Memory B cell (primary cell): ENCODE measurements at places on chromosomes 16 and 17.

- H3K27me3 ChIP-seq, result no peaks in the 10 kb centered on the region
- H3K27ac ChIP-seq, result no peak overlapping the region
- DNase-seq, result no peak
- H3K4me1 ChIP-seq, result no peaks in the 10 kb centered on the region
- H3K36me3 ChIP-seq, result peaks cover 13% of the 10 kb centered on the region
- no peak overlapping the region for H3K4me3 ChIP-seq
These were observed 65.9 kb downstream of the CEP95 start for GRCh38 chr17:64572682-64573154.

GRCh38 chr17:27743281-27743885 lies 56.9 kb downstream of the NOS2 start:
- no peak for DNase-seq
- H3K27ac ChIP-seq, result no peak overlapping the region
- H3K4me3 ChIP-seq, result no peak overlapping the region
- H3K4me1 ChIP-seq, result peaks cover 3% of the 10 kb centered on the region
- peaks cover 2% of the 10 kb centered on the region for H3K27me3 ChIP-seq

DNA sequence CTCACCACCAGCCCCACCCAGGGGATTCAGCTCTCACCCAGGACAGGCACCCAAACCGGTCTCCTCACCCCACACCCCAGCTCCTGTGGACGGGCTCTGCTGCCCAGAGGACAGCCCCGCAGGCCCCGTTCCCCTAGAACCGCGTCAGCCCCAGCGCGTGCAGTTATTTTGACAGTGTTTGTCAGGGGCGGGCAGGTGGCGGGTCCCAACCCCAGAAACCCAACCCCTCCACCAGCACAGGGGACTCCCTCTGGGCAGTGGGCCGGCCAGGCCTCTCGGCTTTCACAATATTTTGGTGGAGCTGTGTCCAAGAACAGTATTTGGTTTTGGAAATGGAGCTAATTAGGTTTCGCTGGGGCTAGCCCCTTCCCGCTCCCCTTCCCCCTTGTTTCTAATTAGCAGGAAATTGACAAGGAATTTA lies 44.8 kb downstream of the BAHCC1 start:
- peaks cover 8% of the 10 kb centered on the region for H3K27me3 ChIP-seq
- H3K27ac ChIP-seq, result no peak overlapping the region
- no peaks in the 10 kb centered on the region for H3K36me3 ChIP-seq
- no peak overlapping the region for H3K4me3 ChIP-seq
- no peak for DNase-seq

GRCh38 chr16:57574646-57575467 lies 32.4 kb downstream of the ADGRG5 start:
- H3K4me1 ChIP-seq, result peaks cover 21% of the 10 kb centered on the region
- H3K36me3 ChIP-seq, result peaks cover 12% of the 10 kb centered on the region
- no peak overlapping the region for H3K4me3 ChIP-seq
- H3K27ac ChIP-seq, result peak overlapping the region; percentile 15
- DNase-seq, result no peak

GRCh38 chr16:15983898-15984297 lies 34.5 kb downstream of the ABCC1 start:
- peaks cover 27% of the 10 kb centered on the region for H3K36me3 ChIP-seq
- DNase-seq, result no peak
- peaks cover 13% of the 10 kb centered on the region for H3K4me1 ChIP-seq

- H3K27ac ChIP-seq, result peak overlapping the region; percentile 92
- H3K4me1 ChIP-seq, result peaks cover 15% of the 10 kb centered on the region
- peaks cover 8% of the 10 kb centered on the region for H3K36me3 ChIP-seq
- DNase-seq, result no peak
- no peaks in the 10 kb centered on the region for H3K27me3 ChIP-seq
These were observed 2.2 kb upstream of the ALDOA start for GRCh38 chr16:30063278-30063892.

DNA sequence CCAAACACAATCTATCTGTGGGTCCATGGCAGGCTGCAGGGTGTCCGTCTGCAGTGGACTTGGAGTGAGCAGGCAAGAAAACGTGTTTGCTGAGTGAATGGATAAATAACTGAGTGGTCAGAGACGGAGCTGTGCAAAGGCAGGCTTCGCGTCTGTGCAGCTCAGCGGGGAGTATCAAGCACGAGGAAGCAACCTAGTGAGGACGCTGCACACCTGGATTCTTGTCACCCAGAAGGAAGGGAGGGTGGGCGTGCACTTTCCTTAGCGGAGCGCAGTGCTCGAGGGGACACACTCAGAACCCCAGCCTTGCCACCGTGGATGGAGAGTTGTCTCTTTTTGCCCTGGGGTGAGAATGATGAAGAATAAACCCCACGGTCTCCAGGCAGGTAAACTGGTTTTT lies 1.5 kb upstream of the RCVRN start:
- no peak overlapping the region for H3K27ac ChIP-seq
- H3K36me3 ChIP-seq, result no peaks in the 10 kb centered on the region
- H3K27me3 ChIP-seq, result peaks cover 9% of the 10 kb centered on the region
- no peak for DNase-seq
- H3K4me1 ChIP-seq, result no peaks in the 10 kb centered on the region
- no peak overlapping the region for H3K4me3 ChIP-seq

DNA sequence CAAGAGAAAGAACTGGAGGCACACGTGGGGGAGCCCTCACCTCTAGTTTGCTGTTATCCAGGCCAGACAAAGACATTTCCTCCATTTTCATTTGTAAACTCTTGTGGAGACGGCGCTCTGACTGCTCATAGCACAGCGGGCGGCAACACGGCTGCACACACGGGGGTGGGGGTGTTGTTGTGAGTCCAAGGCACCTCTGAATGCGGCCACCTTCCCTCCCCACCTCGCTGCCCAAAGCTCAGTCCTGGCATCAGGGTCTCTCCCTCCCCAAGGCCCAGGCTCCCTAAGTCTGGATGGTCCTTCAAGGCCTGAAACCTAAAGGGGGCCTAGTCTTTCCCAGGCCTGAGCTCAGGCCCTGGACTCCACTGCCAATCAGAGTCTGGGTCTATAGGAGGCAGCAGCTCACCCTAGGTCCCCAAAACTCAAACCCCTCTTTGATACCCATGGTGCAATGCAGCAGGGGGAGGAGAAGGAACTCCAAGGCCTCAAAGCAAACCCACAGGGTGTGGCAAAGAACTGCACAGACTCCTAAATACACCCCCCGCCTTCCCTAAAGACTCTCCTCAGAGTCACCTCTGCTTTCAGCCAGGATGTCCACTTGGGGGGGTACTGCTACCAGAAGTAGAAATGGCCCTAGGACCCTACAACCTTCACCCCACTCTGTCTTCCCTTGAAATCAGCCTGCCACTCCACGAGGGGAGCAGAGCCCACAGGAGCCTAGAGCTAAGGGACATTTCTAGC lies 1.5 kb downstream of the ATXN7L3 start:
- no peak for DNase-seq
- peaks cover 30% of the 10 kb centered on the region for H3K4me1 ChIP-seq
- H3K27ac ChIP-seq, result peak overlapping the region; percentile 62
- peaks cover 7% of the 10 kb centered on the region for H3K36me3 ChIP-seq

GRCh38 chr17:42179335-42179734 lies 1.6 kb downstream of the KCNH4 start:
- no peaks in the 10 kb centered on the region for H3K27me3 ChIP-seq
- peaks cover 4% of the 10 kb centered on the region for H3K36me3 ChIP-seq
- no peak for DNase-seq
- peak overlapping the region; percentile 83 for H3K27ac ChIP-seq
- no peak overlapping the region for H3K4me3 ChIP-seq

DNA sequence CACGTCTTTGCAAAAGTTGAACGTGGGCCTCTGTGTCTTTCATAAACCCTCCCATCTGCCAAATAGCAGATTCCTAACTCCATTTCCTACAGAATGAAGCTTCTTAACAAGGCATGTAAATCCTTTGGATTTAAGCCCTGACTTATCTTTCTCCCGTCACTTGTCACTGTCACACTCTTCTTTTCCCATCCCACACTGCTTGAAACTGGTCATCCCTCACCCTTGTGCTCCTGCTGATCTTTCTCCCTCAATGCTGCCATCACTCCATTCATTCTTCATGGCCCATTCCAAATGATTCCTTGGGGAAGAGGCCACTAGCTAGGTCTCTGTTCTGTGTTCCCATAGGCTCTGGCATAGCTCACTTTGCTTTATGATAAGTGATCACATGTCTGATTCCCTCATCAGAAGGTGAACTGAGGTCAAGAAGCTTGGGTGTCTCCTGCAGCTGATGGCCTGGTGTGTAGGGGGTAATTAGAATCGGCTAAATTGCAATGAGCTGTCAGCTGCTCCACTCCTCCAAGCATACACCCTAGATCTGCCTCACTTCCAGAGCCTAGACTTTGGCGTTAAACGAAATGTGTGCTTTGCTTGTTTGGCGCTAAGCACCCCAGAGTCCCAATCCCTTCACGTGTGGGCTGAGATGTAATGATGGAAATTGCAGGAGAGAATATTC lies 61.7 kb downstream of the PECAM1 start:
- no peak overlapping the region for H3K27ac ChIP-seq
- H3K4me3 ChIP-seq, result no peak overlapping the region
- H3K36me3 ChIP-seq, result peaks cover 12% of the 10 kb centered on the region
- H3K27me3 ChIP-seq, result no peaks in the 10 kb centered on the region

DNA sequence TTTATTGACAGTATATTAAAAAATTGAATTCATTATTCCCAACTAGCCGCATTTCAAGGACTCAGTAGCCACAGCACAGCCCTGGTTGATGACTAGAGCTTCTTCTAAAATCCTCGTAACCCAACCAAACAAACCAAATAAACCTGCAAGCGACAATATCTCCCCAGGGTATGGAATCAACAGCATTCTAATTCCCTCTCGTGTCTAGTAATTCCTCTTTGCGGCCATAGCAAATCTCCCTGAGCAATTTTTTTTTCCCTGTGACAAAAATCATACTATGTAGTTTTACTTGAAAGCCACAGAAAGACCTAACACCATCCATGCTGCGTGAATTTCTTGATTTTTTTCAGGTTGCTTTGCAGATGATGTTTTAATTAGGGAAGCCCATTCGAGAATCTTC lies 143.4 kb upstream of the MYOCD start:
- H3K27ac ChIP-seq, result no peak overlapping the region
- no peaks in the 10 kb centered on the region for H3K36me3 ChIP-seq
- no peaks in the 10 kb centered on the region for H3K27me3 ChIP-seq
- no peaks in the 10 kb centered on the region for H3K4me1 ChIP-seq
- no peak for DNase-seq

GRCh38 chr17:279331-279730 lies 73.3 kb downstream of the RPH3AL start:
- peaks cover 14% of the 10 kb centered on the region for H3K36me3 ChIP-seq
- DNase-seq, result no peak
- H3K27me3 ChIP-seq, result no peaks in the 10 kb centered on the region
- no peak overlapping the region for H3K27ac ChIP-seq
- H3K4me3 ChIP-seq, result no peak overlapping the region
- H3K4me1 ChIP-seq, result no peaks in the 10 kb centered on the region

GRCh38 chr17:76497979-76498875 lies 3.0 kb downstream of the RHBDF2 start:
- H3K27ac ChIP-seq, result peak overlapping the region; percentile 87
- no peaks in the 10 kb centered on the region for H3K27me3 ChIP-seq
- peaks cover 12% of the 10 kb centered on the region for H3K36me3 ChIP-seq
- DNase-seq, result no peak
- H3K4me1 ChIP-seq, result peaks cover 51% of the 10 kb centered on the region

DNA sequence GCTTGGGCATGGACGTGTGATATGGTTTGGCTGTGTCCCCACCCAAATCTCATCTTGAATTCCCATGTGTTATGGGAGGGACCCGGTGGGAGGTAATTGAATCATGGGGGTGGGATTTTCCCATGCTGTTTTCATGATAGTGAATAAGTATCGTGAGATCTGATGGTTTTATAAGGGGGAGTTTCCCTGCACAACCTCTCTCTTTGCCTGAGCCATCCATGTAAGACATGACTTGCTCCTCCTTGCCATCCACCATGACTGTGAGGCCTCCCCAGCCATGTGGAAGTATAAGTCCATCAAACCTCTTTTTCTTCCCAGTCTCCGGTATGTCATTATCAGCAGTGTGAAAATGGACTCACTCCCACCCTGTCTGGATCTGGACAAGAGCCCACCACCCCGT lies 393.4 kb downstream of the SEC14L1 start:
- no peak overlapping the region for H3K27ac ChIP-seq
- no peaks in the 10 kb centered on the region for H3K4me1 ChIP-seq
- no peak overlapping the region for H3K4me3 ChIP-seq
- no peak for DNase-seq
- H3K36me3 ChIP-seq, result no peaks in the 10 kb centered on the region
- H3K27me3 ChIP-seq, result peaks cover 10% of the 10 kb centered on the region

DNA sequence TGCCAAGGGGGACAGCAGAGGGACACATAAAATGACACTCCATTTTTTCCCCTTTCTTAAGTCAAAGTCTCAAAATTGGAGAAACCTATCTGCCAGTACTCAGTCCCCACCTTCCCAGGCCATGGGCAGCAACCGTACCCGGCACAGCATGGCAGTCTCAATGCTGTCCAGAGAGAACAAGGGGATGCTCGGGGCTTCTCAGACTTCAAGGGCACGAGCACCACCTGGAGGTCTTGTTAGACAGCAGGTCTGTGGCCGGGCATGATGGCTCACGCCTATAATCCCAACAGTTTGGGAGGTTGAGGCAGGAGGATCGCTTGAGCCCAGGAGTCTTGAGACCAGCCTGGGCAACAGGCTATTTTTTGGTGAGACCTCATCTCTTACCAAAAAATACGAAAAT lies 3.2 kb downstream of the DNAH17 start:
- H3K27me3 ChIP-seq, result peaks cover 3% of the 10 kb centered on the region
- H3K4me3 ChIP-seq, result no peak overlapping the region
- H3K36me3 ChIP-seq, result no peaks in the 10 kb centered on the region

- H3K4me1 ChIP-seq, result peaks cover 69% of the 10 kb centered on the region
- no peak for DNase-seq
- H3K27ac ChIP-seq, result peak overlapping the region; percentile 39
- H3K36me3 ChIP-seq, result peaks cover 26% of the 10 kb centered on the region
- H3K27me3 ChIP-seq, result no peaks in the 10 kb centered on the region
- H3K4me3 ChIP-seq, result peak overlapping the region; percentile 35
These were observed 18.9 kb downstream of the ARHGAP17 start for GRCh38 chr16:24996301-24996700.

GRCh38 chr16:29848420-29849297 lies 14.4 kb downstream of the CDIPT start:
- no peak overlapping the region for H3K27ac ChIP-seq
- H3K4me3 ChIP-seq, result no peak overlapping the region
- H3K36me3 ChIP-seq, result peaks cover 16% of the 10 kb centered on the region
- H3K4me1 ChIP-seq, result peaks cover 2% of the 10 kb centered on the region
- peak; percentile 66 for DNase-seq

DNA sequence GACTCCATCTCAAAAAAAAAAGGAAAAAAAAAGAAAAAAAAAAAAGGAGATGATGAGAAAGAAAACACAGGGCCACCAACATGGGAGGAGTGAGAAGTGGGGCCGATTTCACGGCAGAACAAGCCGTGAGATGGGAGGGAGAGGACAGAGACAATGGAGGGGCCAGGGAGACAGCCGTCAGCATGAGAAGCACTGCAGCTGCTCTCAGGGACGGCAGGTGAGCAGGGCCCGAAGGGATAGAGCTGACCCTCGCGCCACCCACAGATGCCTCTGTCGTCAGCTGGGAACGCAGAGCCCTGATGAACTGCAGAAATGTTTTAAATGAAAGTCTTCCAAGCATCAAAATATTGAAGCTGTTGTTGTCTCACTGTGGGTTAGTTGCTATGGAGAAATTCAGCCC lies 20.3 kb downstream of the PITPNM3 start:
- no peak overlapping the region for H3K27ac ChIP-seq
- H3K4me1 ChIP-seq, result no peaks in the 10 kb centered on the region
